Lung microvascular endothelial cell (primary cell): ENCODE measurements at places on chromosomes 2 and 18. TPM values are rescaled to one million over a fixed set of nuclear protein-coding genes. Genes with fewer than 3 reads are reported as not detected.

Gene HOXD10
- 4.0 and 4.4 TPM in 2 replicates for total RNA-seq

Gene SLC39A6
- total RNA-seq: 12.0 and 17.5 TPM in 2 replicates

Gene GALNT13
- 0.20 and 0.22 TPM in 2 replicates for total RNA-seq

Gene CD8A
- total RNA-seq: not detected in 2 replicates

Gene IL1B
- total RNA-seq: 0.22 TPM in 1 of 2 replicates, not detected in the other

Gene ZNF532
- total RNA-seq: 26.4 and 42.7 TPM in 2 replicates

Gene MBD5
- 5.2 and 7.6 TPM in 2 replicates for total RNA-seq

Gene SCN1A
- total RNA-seq: not detected in 2 replicates

Gene RFX8
- total RNA-seq: 0.22 TPM in 1 of 2 replicates, not detected in the other

Gene DCDC2C
- total RNA-seq: not detected in 2 replicates

Gene MYL1
- total RNA-seq: not detected in 2 replicates

Gene HAT1
- total RNA-seq: 17.9 and 21.8 TPM in 2 replicates

Gene MYO3B
- not detected in 2 replicates for total RNA-seq

Gene PDE1A
- total RNA-seq: 3.0 and 3.7 TPM in 2 replicates

Gene CYP26B1
- 0.44 and 0.79 TPM in 2 replicates for total RNA-seq
